NCI-H1092 treated with DMSO at 0.1 percent for 48 hours (cell line): ENCODE measurements at places on chromosomes 2 and 18.

DNA sequence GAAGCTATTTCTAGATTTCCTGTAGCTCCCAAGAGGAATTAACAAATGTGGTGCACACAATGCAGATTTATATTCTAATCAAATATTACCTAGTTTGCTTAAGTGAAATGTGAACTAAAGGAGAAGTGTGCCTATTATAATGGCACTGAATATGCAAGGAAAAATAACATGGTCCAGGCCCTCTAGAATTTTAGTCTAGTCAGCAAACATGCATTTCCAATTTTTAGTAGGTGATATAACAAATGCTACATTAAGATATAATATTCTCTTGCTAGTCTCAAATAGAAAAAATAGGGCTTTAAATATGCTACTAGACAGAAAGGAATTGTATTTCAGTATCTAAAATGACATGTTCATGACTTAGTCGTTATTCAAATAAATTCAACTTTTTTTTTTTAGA, 689.5 kb downstream of the TMEM182 start:
- DNase-seq, result no peak

DNA sequence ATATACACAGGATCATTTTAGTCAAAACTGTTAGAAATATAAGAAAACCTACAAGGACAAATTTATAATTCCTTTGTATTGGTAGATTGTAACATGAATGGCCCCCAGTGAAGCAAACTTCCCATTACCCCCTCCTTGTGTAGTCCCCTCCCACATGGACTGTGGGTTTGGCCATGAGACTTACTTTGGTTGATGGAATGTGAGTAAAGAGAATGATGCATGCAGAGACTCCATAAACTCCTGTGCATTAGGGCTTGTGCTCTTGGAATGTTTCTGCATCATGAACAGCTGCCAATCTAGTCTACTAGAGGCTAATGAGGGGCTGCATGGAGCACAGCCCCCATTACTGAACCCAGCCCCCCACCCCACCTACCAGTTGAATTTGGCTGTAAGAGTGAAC, 8.3 kb upstream of the TGFA start:
- no peak for DNase-seq

- DNase-seq, result no peak
Observed at GRCh38 chr2:168614172-168615018, 158.3 kb downstream of the CERS6 start.

GRCh38 chr18:79372461-79372860, 23.3 kb upstream of the NFATC1 start:
- DNase-seq, result no peak

GRCh38 chr2:223047260-223047761, 4.7 kb upstream of the KCNE4 start:
- DNase-seq, result no peak

- no peak for DNase-seq
Observed at GRCh38 chr2:144268036-144268678, 251.8 kb downstream of the ZEB2 start.

DNA sequence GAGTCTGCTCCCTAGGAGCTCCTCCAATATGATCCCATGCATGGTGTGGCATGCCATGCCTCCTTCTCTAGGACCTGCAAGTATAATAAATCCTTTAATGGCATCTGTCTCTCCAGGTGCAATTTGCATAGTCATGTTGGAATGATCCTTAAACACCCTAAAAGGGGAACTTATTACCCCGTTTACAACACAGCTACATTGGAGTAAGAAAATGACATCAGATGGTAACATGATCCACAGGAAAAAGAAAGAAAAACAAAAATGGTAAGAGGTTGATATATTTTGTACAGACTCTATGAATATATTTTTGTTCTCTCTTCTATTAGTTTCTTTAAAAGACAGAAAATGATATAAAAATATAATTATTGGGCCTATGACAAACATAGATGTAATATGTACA, 79.0 kb downstream of the CRACDL start:
- no peak for DNase-seq

- peak; percentile 76 for DNase-seq
Observed at GRCh38 chr18:26470011-26470637, 78.2 kb downstream of the KCTD1 start.

DNA sequence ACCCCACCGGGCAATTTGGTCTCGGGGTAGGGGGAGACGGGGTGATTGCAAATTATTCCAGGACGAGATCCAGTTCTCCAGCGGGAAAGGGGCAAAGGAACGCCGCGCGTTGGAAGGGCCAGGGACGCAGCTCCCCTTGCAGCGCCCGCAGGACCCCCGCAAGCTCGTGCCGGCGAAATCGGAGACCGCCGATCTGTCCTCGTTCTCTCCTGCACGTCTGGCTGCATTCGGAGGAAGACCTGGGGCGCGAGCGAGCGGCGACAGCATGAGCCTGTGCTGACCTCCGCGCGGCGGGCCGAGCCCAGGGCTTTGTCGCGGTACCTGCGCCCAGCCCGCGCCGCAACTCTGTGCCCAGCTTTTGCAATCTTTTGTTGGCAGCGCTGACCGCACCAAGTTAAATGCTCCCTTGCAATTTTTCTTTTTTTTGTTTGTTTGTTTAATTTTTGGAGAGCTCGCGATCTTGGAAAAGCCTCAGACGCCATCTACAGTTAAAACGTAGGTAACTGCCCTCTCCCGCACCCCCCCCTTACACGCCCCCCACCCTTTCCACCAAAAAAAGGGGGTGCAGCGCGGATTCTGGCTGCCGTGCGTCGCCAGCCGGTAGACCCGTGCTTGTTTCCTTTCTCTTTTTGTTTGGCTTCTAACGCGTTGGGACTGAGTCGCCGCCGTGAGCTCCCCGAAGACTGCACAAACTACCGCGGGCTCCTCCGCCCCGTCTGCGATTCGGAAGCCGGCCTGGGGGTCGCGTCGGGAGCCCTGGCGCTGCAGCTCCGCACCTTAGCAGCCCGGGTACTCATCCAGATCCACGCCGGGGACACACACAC, 667 bp downstream of the TRIB2 start:
- DNase-seq, result peak; percentile 79

GRCh38 chr18:76875390-76876325, 53.3 kb downstream of the ZNF236 start:
- peak; percentile 28 for DNase-seq

- DNase-seq, result peak; percentile 90
Observed at GRCh38 chr18:49597157-49597931, 35.5 kb downstream of the LIPG start.

GRCh38 chr2:128086244-128086643, 4.8 kb upstream of the UGGT1 start:
- no peak for DNase-seq

DNA sequence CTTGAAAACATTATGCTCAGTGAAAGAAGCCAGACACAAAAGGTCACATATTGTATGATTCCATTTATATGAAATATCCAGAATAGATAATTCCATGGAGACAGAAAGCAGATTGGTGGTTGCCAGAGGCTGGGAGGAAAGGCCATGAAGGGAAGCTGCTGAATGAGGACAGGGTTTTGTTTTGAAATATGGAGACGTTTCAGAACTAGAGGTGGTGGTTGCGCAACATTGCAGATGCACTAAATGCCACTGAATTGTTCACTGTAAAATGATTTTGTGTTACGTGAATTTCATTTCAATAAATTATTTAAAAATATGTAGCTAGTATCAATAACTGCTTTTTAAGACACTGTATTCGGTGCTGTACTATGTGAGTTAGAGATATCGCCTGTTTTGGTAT, 101.7 kb upstream of the ZNF236 start:
- no peak for DNase-seq

- peak; percentile 15 for DNase-seq
Observed at GRCh38 chr2:167293943-167294775, 405.9 kb downstream of the XIRP2 start.

GRCh38 chr2:54475285-54475684, 19.2 kb downstream of the SPTBN1 start:
- no peak for DNase-seq

DNA sequence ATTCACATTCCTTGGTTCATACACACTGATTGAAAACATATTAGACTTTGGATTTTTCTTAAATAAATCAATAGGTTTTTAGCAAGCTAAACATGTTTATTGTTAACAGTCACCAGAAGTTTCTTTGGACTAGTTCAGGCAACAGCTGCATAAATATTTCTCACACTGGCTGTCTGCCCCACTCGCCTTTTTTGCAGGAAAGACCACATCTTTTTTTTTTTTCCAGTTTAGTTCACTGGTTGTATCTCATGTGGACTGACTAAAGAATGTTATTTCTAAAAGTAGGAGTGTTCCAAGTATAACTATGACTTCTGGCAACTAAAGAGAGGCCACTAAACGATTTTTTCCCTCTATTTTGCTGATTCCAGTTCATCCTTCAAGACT, 31.1 kb downstream of the SLC40A1 start:
- DNase-seq, result no peak

DNA sequence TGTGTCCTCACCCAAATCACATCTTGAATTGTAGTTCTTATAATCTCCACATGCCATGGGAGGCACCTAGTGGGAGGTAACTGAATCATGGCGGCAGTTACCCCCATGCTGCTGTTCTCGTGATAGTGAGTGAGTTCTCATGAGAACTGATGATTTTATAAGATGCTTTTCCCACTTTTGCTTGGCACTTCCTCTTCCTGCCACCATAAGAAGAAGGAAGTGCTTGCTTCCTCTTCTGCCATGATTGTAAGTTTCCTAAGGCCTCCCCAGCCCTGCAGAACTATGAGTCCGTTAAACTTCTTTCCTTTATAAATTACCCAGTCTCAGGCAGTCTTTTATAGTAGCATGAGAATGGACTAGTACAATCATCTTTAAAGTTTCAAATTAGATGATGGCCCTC, 902.4 kb upstream of the PIK3C3 start:
- no peak for DNase-seq

DNA sequence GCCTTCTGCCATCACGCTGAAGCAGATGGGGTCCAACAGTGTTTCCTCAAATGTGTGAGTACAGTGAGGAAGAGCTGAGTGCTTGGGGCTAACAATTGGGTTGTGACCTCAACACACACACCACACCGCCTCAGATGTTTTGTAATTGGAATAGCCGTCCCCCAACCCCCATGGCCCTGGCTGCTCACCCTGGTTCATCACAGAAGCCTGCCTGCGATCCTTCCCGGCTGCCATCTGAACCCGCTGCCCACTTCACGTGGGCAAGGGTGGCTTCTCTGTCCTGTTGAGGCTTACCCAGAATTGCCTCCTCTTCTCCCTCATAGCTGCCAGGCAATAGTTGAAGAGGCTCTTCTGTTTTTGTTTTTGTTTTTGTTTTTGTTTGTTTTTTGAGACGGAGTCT, 44.1 kb downstream of the TGOLN2 start:
- no peak for DNase-seq

- DNase-seq, result peak; percentile 88
Observed at GRCh38 chr2:26033270-26033817, 540 bp upstream of the RAB10 start.

GRCh38 chr2:150607390-150607811, 119.9 kb upstream of the RND3 start:
- DNase-seq, result peak; percentile 13

- DNase-seq, result no peak
Observed at GRCh38 chr2:125169764-125170146, 1144.7 kb downstream of the CNTNAP5 start.

DNA sequence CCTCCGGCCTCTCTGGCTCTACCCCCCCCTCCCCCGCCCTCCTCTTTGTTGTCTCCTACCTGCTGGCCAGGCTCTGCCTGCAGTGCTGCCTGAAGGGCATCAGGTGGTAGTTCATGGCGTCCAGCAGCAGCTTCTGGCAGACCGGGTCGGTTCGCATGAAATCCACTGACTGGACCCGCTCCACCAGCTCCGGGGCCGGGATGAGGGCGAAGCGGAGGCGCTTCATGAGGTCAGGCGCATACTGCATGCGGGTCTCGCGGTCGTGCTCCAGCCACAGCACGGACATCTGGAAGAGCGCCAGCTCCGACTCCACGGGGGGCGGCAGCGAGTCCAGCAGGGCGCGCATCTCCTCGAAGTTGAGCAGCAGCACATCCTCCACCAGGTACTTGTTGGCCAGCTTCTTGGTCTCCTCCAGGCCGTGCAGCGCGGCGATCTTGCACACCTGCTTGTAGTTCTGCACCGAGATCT, 3.2 kb downstream of the KLHL14 start:
- peak; percentile 62 for DNase-seq

- no peak for DNase-seq
Observed at GRCh38 chr2:186919296-186919695, 70.3 kb upstream of the ZSWIM2 start.

GRCh38 chr18:46213295-46213694, 109.1 kb downstream of the HAUS1 start:
- DNase-seq, result no peak

DNA sequence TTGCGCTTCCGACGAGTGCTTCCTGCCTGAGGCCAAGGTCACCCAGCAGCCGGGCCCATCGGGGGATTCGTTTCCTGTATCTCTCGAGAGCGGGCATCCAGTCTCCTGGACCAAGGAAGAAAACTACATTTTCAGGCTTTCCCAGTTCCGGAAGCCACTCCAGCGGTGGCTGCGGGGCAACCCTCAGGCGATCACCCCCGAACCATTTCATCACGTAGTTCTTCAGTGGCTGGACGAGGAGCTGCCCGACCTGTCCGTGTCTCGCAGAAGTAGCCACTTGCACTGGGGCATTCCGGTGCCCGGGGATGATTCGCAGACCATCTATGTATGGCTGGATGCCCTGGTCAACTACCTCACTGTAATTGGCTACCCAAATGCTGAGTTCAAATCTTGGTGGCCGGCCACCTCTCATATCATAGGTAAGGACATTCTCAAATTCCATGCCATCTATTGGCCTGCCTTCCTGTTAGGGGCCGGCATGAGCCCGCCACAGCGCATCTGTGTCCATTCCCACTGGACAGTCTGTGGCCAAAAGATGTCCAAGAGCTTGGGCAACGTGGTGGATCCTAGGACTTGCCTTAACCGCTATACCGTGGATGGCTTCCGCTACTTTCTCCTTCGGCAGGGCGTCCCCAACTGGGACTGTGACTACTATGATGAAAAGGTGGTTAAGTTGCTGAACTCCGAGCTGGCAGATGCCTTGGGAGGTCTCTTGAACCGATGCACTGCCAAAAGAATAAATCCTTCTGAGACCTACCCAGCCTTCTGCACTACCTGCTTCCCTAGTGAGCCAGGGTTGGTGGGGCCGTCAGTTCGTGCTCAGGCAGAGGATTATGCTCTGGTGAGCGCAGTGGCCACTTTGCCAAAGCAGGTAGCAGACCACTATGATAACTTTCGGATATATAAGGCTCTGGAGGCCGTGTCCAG, 1.0 kb downstream of the MARS2 start:
- DNase-seq, result no peak

GRCh38 chr2:3025984-3026383, 351.6 kb downstream of the EIPR1 start:
- DNase-seq, result no peak

DNA sequence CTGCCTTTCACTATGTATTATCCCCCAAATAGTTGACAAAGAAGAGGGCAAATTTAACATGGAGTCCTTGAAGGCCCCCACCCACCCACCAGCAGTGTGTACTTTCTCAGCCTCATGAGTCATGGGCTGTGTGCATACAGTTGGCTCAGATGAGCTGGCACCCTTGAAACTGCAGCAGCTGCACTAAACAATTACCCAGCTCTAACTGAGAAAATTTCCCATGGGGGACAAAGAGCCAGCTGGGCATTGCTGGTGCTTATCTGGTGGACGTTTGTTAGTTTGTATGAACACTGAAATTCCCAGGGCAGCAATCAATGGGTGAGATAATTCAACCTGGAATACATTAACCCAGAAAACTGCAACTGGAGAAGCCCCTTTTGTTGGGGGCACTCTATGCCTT, 131.7 kb downstream of the GCA start:
- DNase-seq, result peak; percentile 97

GRCh38 chr2:122244598-122245229, 489.3 kb downstream of the TSN start:
- no peak for DNase-seq

- no peak for DNase-seq
Observed at GRCh38 chr2:195649629-195650190, 7.3 kb upstream of the SLC39A10 start.

- DNase-seq, result no peak
Observed at GRCh38 chr18:24530630-24531111, 70.2 kb downstream of the HRH4 start.
